ENCODE measurements at places on chromosomes 13 and 19.

GRCh38 chr13:24649688-24650043 is 30.5 kb upstream of the ATP12A start:
- no peak for DNase-seq

DNA sequence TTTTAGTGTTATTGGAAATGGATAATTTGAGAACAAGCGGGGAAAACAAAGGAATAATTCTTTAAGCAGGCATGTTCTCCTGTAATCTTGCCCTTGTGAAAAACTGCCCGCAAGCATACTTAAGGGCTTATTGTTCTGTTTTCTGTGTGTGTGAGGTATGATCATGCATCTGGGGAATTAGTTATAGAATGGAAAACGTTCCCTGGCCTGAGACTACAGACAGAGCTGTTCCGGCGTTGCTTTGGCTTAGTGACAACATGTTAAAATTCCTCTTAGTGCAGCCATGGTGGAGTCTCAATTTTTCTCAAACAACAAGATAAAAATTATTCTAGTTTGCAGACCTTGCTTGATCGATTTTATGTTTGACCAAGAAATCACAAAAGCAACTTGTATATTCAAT is 560.2 kb upstream of the SPRY2 start:
- DNase-seq = no peak

DNA sequence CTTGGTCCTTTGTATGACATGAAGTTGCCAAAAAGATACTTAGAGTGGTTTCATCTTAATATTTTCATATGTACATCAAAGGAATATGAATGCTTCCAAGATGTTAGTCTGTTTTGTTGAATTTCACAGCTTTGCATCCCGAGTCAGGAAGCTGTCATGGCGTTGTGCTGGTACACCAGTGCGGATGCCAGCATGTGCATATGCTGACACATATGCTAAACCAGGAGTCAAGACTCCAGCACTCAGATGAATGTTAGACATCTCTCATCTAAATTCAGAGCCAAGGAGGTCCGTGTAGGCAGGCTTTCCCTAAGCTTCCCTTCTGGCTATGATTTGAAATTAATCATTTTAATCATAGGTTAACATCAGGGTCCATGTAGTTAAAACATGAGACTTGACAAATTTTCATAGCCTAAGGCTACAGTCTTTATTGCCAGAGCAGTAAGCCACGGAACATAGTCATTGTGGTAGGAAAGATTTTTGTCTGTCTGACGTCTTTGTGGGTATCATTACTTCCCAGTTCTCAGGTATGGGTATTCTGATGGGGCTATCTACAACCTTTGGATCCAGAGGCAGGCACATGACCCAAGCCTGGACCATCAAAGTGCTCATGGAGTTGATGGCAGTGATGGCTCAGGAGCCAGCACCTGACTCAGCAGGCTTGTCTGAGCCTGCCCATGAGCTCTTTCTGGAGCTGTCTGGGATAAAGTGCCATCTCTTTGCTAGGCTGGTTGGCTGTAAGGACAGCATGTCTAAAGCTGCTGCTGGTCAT is 246.1 kb downstream of the KCNRG start:
- DNase-seq = no peak

GRCh38 chr13:73880365-73880764 is 253.8 kb downstream of the KLF12 start:
- DNase-seq = no peak

DNA sequence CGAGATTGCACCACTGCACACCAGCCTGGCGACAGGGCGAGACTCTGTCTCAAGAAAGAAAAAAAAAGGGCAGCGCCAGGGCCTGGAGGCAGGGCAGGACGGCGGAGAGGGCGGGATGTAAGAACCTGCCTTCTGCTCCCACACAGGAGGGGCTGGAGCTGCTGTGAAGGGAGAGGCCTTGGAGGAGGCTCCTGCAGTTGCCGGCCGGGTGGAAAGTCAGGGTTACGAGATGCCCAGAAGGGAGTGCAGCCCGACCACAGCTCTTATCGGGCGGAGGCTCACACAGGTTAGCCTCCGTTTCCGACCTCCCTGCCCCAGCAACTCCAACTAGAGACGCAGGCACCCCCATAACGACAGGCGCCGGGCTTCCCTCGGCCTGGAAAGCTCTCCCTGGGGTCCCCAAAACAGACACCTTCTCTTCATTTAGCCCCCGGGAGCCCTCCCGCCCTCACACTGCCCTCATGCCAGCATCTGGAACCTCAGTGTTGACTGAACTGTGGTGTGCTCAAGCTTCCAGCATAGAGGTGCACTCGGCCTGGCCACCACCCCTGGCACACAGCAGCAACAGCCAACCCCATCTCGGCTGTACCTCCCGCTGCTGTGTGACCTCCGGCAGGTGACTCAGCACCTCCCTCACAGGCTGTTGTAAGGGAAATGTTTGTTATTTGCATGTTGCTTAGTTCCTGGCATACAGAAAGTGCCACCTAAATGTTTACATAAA is 1.4 kb downstream of the PLPP2 start:
- no peak for DNase-seq

DNA sequence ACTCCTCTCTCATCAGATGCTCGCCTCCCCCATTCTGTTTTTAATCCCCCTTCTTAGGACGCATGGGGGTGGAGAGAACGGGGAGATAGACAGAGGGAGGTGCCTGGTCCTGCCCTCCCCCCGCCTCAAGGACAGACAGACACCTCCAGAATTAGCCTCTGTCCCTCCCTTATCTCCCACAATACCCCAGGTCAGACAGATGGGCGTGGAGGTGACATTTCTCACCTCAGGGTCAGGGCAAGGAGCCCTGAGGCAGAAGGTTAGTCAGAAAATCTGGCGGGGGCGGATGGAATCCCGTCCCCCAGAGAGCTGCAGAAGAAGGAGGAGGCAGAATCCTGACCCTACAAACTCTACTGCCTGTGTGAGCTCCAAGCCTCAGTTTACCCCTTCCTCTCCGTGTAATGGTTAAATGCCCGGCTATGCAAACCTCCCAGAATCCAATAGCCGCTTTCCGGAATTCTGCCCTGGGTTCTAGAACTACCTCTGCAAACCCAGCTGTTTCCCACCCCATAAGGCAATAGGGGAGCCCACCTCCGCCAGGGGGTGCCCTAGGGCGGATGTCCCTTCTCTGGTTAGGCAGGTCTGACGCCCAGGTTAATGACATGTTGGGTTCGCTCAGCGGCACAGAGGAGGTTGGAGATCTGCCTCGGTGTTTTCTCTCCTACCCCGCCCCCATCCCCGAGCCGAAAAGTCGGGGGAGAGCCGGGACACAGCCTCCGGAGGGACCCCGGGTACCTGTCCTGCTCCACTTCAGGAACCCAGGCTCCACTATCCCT is 900 bp downstream of the PPP1R13L start:
- peak; percentile 38 for DNase-seq

DNA sequence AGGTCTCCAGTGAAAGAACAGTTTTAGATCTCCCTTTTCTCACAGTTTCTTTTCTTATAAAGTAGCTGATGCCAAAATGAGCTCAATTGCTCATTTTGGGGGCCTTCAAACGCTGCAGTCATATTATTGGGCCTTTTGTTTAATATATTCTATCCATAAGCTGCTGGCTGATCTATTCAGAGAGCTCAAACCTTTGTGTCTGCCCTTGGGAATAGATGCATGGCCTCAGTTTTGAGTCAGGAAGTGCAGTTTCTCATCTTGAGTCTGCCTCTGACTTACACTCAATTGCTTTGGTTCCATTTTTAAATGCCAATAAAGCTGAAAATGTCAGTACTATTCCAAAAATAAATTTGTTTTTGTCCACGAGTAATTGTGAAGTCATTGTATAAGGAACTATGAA is 468.9 kb downstream of the KLF12 start:
- DNase-seq = no peak

GRCh38 chr13:102729560-102730270 is 34.9 kb upstream of the METTL21C start:
- DNase-seq = no peak

DNA sequence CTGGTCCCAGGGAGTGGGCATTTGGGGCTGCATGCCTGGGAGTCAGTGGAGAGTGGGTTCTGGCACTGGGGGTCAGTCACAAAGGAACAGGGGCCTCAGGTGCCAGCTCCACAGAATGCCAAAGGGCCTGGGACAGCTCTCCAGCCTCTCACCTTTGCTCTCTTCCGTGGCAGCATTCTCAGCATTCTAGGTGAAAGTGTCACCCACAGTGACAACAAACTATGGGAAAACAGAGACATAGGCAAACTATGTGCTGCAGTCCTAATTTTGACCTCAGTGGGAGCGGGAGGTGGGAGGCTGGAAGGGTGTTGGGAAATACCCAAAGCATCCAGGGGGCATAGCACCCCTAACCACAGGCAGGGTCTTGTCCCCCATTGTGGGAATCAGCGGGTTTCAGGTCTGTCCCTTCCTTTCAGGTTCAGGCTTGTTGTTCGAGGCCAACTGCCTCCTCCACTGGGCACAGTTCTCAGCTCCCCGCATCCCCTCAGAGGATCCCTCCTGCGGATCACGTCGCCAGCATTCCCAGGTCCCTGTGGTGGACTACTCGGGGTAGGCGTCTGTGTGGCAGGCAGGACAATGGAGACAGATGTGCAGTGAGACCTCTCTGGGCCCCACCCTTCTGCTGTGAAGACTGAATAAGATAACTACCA is 52.4 kb downstream of the TSHZ3 start:
- no peak for DNase-seq

- no peak for DNase-seq
These were observed 1034.8 kb downstream of the PCDH17 start for GRCh38 chr13:58666331-58666730.

DNA sequence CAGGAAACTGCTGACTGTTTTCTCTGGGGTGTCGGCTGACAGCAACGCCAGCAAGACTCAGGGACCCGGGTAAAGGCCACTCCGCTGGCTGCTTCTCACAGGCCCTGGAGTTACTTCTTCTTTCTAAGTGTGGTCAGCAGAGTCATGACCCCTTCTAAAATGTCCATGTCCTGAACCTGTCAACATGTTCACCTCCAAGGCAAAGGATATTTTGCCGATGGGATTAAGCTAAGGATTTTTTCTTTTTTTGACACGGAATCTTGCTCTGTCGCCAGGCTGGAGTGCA is 7.9 kb downstream of the PEX11G start:
- no peak for DNase-seq

DNA sequence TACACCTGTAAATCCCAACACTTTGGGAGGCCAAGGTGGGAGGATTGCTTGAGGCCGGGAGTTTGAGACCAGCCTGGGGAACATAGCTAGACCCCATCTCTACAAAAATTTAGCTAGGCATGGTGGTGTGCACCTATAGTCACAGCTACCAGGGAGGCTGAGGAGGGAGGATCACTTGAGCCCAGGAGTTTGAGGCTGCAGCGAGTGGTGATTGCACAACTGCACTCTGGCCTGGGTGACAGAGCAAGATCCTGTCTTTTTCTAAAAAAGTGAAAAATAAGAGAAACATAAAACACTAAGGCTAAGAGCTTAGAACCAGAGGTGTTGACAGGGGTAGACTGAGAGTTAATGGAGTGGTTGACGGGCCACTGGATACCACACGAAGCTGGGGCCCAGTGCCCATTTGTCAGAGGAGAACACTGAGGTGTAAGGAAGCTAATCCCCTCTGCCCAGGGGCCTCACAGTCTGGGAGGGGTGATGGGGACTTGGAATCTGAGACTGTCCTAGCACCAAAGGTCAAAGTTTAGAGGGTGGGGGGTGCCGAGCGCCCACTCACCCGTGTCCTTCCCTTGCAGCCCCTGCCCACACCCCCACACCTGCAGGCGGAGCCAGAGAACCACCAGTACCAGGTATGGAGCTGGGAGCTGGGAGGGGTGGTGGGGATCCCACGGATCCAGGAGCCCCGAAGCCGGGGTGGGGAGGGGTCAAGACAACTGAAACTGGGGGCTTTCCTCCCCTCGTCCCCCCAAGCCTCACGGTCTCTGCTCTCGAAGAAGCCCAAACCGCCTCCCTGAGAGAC is 10.9 kb downstream of the CEACAM19 start:
- DNase-seq = no peak

- DNase-seq = no peak
These were observed 24.4 kb downstream of the UBAC2 start for GRCh38 chr13:99225078-99225477.

- DNase-seq = no peak
These were observed 300.7 kb downstream of the LMO7 start for GRCh38 chr13:75936791-75937190.

GRCh38 chr13:99484473-99484872 is 16.8 kb upstream of the TM9SF2 start:
- no peak for DNase-seq

GRCh38 chr13:66536746-66537145 is 693.4 kb downstream of the PCDH9 start:
- DNase-seq = no peak

DNA sequence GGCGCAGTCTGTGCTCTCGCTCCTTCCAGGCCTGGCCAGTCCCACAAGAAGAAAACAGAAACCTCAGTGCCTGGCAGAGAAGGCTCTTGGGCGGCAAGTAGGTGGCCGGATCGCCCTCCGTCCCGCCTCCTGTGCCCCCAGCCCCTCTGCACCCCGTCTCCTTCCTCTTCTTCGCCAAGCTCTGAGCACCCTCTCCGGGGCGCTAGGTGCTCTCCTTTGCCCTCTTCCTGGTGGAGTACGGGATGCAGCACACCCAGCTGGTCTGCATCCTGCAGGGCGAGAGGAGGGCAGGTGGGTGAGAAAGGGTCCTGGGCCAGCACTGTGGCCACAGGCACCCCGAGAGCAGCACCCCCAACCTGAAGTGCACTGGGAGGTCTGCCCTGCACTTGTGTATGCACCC is 17.3 kb downstream of the C13orf46 start:
- no peak for DNase-seq

GRCh38 chr13:93304868-93305613 is 78.4 kb downstream of the GPC6 start:
- DNase-seq = no peak

DNA sequence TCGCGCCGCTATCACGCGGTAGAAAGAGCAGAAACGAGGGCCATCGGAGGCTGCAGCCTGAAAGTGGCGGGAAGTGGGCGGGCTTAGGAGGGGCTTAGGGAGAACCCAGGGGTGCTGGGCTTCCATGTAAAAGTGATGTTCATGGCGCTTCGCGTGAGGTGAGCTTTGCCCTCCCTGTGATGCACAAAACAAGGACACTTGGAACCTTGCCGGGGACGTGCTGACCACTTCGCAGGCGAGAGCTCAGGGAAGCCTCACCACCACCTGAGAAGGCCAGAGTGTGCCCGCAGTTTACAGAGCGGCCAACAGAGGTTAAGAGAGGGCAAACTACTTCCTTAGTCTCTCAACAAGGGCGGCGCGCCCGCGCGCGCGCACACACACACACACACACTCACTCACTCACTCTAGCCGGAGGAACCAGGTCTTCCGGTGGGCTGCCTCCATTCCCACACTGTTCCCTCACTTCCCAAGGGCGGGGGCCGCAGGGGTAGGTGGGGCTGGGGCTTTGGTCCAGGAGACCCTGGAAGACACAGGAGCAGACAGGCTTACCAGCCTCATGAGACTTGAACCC is 651 bp downstream of the GAPDHS start:
- no peak for DNase-seq

Data from activated CD4-positive, CD25-positive, alpha-beta regulatory T cell treated with anti-CD3 and anti-CD28 coated beads, Interleukin-2, amount 50 U/mL, for 16 hours (primary cell).